Stimulated activated CD4-positive, alpha-beta T cell treated with anti-CD3 and anti-CD28 coated beads, Interleukin-4, amount 100 ng/mL, for 4 hours (primary cell): ENCODE measurements at places on chromosomes 13 and 19.

DNA sequence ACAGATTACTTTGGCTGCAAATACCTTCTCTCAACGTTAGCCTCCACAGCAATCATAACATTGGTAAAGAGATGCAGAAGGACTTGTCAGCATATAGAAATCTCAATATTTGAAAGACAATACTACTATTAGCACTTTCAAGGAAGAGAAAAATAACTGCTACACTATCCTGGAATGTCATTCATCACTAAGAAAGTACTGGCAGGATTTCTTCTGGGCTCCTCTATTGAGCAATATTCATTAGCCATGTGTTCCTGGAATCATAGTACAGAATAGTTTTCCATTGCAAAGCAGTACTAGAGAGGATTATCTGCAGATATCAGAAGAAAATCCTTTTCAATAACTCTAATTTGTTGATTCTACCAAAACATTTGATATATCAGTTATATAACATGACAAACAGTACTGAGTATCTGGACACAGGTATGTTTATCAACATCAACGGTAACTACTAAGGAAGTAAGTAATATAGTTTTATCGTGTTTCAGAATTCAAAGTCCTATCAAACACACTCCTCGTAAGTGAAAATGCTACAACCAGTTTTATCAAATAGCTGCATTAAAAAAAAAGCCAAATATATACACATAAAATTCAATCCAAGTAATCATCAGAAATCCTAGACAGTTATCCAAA is 27.3 kb downstream of the INTS6 start:
- no peak for DNase-seq

DNA sequence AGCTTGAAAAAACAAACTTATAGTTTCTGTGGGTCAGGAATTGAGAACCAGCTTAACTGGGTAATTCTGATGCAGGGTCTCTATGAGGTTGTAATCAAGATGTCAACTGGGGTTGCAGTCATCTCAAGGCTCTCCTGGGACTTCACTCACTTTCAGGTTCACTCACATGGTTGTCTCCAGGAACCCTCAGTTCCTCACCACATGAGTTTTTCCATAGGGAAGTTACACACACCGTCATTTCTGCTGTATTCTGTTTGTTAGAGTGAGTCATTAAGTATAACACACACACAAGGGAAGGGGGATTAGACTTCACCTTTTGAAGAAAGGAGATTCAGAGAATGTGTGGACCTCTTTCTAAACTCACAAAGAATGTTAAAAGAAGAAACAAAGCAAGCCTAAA is 34.9 kb upstream of the MLNR start:
- DNase-seq = no peak

- no peak for DNase-seq
Measured at GRCh38 chr19:48967346-48968178, 2.5 kb downstream of the FTL start.

DNA sequence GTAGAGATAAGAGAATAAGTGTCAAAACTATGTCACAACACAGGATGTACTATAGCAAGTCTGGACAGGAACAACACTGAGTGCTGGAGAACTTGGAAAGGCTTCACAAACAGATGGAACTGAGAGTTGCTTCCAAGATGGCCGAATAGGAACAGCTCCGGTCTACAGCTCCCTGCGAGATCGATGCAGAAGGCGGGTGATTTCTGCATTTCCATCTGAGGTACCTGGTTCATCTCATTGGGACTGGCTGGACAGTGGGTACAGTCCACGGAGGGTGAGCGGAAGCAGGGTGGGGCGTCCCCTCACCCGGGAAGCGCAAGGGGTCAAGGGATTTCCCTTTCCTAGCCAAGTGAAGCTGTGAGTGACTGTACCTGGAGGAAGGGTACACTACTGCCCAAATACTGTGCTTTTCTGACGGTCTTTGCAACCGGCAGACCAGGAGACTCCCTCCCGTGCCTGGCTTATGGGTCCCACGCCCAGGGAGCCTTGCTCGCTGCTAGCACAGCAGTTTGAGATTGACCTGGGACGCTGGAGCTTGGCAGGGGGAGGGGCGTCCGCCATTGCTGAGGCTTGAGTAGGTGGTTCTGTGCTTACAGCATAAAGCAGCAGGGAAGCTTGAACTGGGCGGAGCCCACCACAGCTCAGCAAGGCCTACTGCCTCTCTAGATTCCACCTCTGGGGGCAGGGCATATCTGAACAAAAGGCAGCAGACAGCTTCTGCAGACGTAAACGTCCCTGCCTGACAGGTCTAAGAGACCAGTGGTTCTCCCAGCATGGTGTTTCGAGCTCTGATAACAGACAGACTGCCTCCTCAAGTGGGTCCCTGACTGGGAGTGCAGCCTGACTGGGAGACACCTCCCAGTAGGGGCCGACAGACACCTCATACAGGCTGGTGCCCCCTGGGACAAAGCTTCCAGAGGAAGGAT is 46.0 kb downstream of the USP12 start:
- no peak for DNase-seq

- DNase-seq = no peak
Measured at GRCh38 chr13:48266701-48267639, 34.0 kb downstream of the ITM2B start.

DNA sequence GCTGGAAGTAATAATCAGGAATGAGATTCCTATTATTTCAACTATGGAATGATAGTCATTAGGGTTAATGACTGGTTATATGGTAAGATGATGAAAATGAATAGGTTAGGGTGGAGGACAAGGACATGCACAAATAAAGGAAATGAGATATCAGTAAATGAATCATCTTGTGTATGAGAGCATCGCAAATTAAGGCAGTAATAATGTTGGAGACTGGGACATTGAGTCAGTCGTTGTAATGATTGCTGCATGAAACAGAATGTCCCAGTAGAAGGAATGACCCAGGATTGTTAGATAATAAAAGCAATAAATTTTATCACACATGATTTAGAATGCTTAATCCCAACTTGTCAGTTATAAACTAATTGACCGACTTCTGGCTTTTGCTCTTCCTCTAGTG is 1733.7 kb upstream of the PCDH20 start:
- DNase-seq = no peak

DNA sequence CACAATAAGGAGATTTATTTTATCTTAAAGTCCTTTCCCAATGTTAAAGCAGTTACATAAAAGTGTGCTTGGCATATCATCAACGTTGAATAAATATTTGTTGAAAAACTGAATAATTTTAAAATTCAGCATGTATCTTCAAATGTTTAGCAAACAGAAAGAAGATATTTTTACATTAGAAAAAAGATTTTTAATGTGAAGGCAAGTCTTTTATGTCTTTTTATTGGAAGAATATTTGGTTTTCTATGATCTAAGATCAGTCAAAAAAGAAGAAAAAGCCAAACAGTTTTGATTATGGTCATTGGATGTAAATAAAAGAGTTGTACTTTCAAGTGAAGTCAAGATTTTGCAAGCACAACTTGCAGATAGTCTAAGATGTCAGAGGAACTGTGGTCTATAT is 397.4 kb downstream of the DACH1 start:
- no peak for DNase-seq

- DNase-seq = no peak
Measured at GRCh38 chr19:56848166-56848565, 7.6 kb upstream of the PEG3 start.

DNA sequence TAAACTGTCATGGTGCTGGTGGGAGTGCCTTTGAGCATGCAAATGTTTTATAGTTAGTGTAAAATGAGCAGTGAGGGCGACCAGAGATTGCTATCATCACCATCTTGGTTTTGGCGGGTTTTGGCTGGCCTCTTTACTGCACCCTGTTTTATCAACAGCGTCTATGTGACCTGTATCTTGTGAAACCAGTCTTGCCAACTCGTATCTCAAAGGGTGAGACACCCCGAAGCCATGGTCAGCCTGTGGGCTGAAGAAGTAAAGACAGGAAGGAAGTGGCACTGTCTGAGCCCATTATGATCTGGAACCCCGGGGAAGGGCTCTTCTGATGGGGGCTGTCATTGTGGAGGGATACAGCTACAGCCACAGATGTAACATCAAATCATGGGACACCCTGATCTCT is 81.5 kb upstream of the FAM216B start:
- no peak for DNase-seq

DNA sequence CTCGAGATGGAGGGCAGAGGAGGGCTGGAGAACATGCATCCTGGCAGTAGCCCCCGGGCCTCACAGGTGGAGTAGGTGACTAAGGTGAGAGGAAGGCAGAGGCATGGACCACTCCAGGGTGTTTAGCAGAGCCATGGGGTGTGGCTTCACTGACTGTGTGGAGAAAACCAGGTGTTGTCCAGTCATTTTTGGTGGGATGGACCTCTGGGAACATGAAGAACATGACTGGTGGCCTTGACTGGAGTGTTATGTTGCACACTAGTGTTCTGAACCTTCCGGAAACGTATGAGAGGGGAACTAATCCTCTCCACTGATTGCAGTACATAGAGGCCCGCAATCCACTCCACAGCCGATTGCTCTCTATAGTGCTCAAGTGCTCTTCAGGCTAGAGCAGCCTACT is 16.9 kb downstream of the MED26 start:
- DNase-seq = no peak

GRCh38 chr13:90498096-90498495 is 849.4 kb upstream of the MIR17HG start:
- DNase-seq = no peak
